ENCODE measurements at places on chromosomes 6 and 20.

DNA sequence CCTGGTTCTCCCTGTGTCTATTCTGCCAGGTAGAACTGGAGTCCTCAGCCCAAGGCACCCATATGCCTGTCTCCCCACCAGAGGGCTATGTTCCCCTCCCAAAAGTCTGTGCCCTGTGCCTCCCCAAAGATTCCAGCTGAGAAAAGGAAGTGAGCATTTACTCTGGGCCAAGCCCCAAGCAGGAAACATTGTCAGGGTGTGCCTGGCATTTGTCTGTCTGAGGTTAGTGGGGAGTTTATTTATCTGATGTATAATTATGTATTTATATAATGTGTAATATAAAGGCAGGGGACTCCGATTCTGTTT is 5.6 kb downstream of the GDF5 start:
- no peak for DNase-seq

GRCh38 chr20:18056174-18057100 is 1.3 kb downstream of the OVOL2 start:
- no peak for DNase-seq

DNA sequence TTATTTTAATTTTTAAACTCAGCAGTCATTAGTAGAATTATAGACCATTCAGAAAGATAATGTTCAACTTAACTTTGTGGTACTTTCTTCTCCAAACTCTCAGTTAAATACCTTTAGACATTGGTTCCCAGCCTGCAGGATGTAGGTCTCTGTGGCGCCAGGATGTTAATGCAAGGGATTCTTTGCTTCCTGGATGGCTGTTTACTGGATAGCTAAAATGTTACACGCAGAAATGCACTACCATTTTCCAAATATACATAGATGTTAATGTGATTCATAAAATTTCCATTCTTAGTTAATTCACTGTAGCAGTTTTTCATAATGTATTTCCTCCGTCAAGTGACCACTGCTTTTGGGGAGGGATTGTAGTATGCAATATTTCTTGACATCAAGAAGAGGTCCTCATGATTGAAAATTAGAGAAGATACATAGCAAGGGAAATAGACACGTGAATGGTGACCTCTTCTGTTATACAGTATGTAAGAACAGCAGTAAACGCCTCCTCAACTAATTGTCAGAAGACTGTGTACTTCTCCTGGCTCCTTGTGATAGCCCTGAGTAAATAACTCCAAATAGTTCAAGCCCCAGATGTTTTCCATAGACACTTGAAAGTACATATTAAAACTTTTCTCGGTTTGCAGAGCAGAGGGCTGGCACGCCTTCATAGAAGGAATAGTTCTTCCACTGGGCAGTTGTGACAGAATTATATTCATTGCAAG is 128.8 kb downstream of the LCA5 start:
- no peak for DNase-seq

GRCh38 chr20:37365760-37366638 is 20.1 kb downstream of the SRC start:
- DNase-seq: no peak

GRCh38 chr6:41466437-41466990 is 79.7 kb upstream of the FOXP4 start:
- no peak for DNase-seq

DNA sequence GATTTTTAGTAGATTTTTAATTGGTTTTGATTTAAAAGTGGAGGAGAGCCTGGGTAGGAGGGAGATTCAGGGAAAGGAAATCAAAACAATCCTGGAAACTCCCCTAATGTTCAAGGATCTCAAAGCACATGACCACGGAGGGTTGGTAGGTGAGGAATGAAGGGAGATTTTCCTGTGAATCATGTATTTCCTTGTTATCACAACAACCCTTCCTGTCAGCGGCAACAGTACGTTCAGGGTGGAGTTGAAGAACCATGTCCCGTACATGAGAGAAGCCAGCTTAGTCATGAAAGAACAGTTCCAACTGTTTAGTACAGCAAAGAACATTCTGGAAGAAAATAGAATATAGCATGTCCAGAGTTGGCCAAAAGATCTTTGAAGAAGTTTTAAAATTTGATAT is 79.4 kb upstream of the SCAF8 start:
- no peak for DNase-seq

GRCh38 chr6:143673669-143674068 is 4.1 kb upstream of the PHACTR2 start:
- no peak for DNase-seq
